ENCODE measurements at places on chromosomes 5 and 9. TPM values are rescaled to one million over a fixed set of nuclear protein-coding genes. Genes with fewer than 3 reads are reported as not detected.

- H3K4me1 ChIP-seq = no peaks in the 10 kb centered on the region
- no peak overlapping the region for H3K27ac ChIP-seq
- no peak for DNase-seq
- H3K4me3 ChIP-seq = no peak overlapping the region
- no peaks in the 10 kb centered on the region for H3K36me3 ChIP-seq
Observed at GRCh38 chr9:34490760-34491159, 32.0 kb downstream of the ENHO start.

- no peak overlapping the region for H3K4me3 ChIP-seq
- no peaks in the 10 kb centered on the region for H3K27me3 ChIP-seq
- DNase-seq = peak; percentile 82
- no peaks in the 10 kb centered on the region for H3K4me1 ChIP-seq
- no peak overlapping the region for H3K27ac ChIP-seq
- H3K36me3 ChIP-seq = no peaks in the 10 kb centered on the region
Observed at GRCh38 chr9:133406480-133407307, 11.1 kb downstream of the REXO4 start.

DNA sequence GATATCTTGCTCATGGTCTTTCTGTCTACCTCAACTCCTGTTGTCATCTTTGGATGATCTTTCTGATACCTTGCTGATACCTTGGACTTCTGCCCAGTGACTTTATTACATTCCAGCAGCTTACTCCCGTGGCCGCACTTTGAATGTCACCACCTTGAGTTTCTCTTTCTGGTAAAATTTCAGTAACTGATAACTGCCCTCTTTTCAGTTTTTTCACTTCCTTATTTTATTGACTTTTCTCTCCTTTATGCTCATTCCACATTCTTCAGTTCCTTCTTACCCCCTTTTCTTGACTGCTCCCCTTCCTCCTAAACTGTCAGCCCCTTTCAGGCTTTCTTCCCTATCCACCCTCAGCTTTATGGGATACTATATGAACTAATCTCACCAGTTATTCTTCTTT is 7.0 kb upstream of the FBXO4 start:
- no peak for DNase-seq
- no peak overlapping the region for H3K4me3 ChIP-seq
- no peak overlapping the region for H3K27ac ChIP-seq
- no peaks in the 10 kb centered on the region for H3K27me3 ChIP-seq
- no peaks in the 10 kb centered on the region for H3K36me3 ChIP-seq
- no peaks in the 10 kb centered on the region for H3K4me1 ChIP-seq

DNA sequence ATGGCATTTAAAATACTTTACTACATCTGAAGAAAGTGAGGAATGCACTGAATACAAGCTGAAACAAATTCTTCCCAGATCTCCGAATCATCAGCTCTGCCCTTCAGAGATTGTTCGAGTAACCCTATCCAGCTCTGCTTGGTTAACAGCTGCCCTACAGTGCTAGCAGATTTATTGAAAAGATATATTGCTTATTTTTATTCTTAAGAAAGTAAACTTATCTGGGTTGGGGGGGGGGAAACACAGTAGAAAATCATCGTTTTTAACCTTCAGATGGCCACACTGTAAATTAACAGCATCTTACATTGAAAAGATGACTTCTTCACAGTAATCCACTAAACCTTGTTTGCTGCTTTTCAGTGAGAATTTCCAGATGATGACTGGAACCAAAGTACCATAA is 210.8 kb downstream of the NFIB start:
- no peak overlapping the region for H3K27ac ChIP-seq
- no peaks in the 10 kb centered on the region for H3K27me3 ChIP-seq
- no peak overlapping the region for H3K4me3 ChIP-seq
- H3K36me3 ChIP-seq = no peaks in the 10 kb centered on the region
- no peak for DNase-seq
- H3K4me1 ChIP-seq = peaks cover 11% of the 10 kb centered on the region

The MLANA gene
- not detected for total RNA-seq

DNA sequence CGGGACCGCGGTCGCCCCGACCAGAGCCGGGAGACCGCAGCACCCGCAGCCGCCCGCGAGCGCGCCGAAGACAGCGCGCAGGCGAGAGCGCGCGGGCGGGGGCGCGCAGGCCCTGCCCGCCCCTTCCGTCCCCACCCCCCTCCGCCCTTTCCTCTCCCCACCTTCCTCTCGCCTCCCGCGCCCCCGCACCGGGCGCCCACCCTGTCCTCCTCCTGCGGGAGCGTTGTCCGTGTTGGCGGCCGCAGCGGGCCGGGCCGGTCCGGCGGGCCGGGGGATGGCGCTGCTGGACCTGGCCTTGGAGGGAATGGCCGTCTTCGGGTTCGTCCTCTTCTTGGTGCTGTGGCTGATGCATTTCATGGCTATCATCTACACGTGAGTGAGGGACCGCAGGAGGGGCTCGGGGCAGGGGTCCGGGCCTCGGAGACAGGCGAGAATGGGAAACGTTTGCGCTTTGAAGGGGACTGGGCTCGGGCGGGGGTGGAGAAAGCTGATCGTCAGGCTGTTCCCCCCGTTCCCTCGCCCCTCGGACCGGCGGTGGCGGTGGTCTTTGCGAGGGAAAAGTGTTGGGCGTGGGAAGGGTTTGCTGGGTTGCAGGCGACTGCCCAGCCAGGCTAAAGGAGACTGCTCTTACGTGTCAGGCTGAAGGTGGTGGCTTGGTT is 457 bp downstream of the UGCG start:
- peaks cover 46% of the 10 kb centered on the region for H3K4me1 ChIP-seq
- no peaks in the 10 kb centered on the region for H3K27me3 ChIP-seq
- DNase-seq = peak; percentile 62
- H3K27ac ChIP-seq = peak overlapping the region; percentile 93

Data from transverse colon (tissue), 4 donors.